Stimulated activated CD4-positive, alpha-beta T cell treated with anti-CD3 and anti-CD28 coated beads, Interleukin-1b, Interleukin-23, amount 100 ng/mL, for 1 hour (primary cell): ENCODE measurements at places on chromosomes 11 and 22.

DNA sequence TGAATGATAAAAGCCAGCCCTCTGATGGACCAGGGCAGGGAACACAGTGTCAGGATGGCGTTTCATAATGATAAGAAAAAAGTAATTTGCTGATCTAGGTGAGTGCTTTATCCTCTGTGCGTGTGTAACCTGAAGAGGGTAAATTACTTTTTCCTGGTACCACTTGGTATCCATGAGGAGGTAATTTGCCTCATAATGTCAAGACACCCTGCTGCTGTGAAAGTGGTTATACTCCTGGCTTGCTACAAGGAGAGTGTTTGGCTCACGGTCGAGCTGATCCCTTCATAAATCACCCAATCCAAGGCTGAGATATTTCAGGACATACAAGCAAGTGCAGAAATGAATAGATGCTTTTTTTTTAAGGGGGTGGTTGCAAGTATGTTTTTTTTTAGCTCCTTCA is 207.2 kb upstream of the PGR start:
- DNase-seq: no peak

- DNase-seq: no peak
Measured at GRCh38 chr11:65524014-65524740, 706 bp upstream of the SCYL1 start.

DNA sequence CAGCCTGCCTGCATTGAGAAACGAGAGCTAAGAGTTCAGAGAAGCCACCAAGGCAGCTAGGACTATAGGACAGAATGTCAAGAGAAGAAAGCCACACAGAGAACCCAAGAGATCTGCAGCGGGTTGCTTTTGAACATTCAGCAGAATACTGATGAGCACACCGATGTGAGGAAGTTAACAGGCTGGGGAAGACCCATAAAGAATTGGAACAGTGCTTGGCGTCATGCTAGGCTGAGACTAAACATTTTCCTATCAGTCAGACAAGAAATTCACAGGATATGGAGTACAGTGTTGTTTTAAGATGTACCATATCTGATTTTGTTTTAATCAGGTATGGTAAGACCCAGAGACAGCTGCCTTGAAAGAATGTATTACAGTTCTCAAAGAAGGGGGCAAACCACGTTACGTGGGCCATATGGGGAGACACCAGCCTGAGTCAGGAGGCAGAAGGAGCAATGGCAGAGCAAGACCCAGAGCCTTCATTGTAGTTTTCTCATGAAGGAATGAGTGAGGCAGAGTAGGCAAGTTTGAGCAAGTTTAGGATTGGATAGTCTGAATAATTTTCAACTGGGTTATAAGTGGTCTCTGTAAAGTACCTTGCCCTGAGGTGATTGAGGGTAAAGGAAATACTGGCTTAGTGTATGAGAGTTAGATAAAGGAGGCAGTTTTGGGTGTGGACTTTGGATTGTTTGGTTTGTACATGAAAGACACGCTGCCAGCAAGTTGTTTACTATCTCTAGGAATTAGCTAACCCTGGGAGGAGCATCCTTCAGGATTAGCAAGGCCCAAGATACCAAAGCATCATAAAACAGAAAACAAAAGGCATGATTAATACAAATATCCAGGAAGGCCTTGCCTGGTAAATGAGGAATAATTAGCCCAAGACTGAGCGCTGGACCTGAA is 14.3 kb downstream of the LRRC75B start:
- no peak for DNase-seq

DNA sequence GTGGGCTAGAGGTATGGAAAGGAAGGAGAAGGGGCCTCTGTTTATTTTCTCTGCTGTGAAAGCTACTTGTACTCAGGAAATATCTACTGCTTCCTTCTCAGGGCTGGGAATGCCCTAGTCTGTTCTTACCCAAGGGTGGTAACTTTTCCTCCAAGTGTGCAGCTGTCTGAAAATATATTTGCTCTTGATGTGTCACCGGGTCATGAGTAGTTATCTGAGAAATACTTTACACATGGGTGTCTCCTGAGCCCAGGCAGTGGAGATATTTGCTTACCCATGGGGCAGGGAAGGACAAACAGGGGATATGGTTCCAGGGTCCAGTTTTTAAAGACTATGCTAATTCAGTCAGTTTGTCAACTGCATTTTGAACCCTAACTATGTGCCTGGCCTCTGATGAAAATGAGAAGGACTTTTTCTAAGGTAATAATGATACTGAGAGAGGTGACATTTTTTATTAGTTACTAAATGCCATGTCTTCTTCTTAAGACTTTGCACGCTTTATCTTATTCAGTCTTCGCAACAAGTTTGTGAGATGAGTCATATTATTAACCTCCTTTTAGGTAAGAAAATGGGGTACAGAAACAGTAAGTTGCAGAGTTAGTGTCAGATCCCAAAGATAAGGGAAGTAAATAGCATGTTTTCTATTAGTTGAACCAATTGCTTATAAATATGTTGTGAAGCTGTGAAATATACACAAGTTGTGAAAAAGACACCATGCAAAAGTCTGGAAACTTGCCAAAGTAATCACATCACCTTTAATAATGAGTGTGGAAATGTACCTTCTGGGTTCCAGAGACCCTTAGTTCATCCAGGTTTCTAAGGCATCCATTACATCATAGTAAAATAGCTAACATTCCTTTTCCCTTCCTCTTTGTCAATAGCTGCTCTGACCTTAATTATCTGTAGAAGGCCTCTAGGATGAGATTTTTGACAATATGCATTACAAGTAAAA is 22.9 kb downstream of the SYTL2 start:
- DNase-seq: no peak

- peak; percentile 74 for DNase-seq
Measured at GRCh38 chr22:41940832-41941765, 5.9 kb downstream of the CENPM start.

DNA sequence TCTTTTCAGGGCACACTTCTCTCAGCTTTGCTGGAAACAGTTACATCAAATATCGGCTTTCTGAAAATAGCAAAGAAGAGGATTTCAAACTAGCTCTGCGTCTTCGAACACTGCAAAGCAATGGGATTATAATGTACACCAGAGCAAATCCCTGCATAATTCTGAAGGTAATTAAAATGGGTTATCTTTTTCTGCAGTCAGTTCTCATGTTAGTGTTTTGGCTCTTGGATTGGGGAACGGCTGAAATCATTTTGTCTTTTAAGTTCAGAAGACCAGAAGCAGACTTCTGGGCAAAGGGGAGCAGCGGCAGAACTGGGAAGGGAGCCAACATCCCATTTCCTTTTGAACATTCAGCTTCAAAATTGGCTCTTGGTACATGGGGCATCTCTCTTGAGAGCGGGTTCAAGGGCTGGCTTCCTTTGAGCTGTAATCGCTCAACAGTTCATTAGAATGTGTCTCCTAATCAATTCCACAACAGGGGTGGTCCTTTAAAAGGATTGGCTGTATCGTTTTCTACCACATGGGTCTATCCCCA is 110.2 kb upstream of the MTNR1B start:
- DNase-seq: no peak

DNA sequence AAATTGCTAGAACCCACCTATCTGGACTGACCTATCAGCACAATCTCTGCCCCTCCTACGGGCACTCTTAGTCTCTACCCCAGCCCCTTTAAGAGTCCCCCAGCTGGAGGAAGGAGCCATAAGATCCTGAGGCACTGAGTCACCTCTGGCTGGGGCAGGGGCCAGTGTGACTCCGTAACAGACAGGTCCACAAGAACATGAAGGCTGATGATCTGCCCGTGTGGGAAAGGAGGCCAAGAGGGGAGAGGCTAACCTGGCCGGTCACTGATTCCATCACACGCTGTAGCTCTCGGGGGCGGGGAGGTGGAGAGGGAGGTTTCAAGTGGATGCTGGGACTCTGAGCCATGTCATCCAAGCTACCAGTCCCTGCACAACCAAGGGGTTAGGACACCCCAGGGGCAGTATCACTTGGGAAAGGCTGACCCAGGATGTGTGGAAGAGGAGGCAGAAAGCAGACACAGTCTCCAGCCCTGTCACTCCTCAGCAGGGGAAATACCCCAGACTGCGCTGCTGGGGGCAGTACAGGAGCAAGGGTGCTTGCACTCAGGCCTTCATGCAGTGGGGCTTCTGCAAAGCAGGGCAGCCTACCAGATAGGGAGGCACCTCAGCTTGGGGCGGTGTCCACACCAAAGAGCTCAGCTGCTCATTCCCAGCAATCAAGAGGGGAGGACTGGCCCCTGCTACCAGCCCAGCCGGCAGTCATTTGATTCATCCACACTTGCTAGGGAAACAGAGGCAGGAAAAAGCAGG is 22.3 kb downstream of the ARHGAP1 start:
- DNase-seq: no peak

DNA sequence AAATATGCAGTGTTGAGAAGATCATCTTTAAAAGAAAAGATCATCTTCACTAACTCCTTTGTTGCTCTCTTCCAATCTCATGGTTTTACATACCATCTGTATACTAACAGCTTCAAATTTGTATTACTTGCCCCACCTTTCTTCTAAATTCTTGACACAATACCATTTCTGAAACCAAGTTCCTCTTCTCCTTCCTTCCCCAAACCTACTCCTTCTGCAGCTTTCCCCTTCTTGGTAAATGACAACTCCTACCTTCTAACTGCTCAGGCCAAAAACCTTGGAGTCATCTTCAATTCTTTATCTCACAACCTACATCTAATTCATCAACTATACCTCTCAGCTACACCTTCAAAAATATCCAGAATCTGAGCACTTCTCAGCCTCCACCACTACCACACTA is 9.3 kb downstream of the PRCP start:
- no peak for DNase-seq

GRCh38 chr11:2099516-2100349 is 39.5 kb downstream of the IGF2 start:
- no peak for DNase-seq

DNA sequence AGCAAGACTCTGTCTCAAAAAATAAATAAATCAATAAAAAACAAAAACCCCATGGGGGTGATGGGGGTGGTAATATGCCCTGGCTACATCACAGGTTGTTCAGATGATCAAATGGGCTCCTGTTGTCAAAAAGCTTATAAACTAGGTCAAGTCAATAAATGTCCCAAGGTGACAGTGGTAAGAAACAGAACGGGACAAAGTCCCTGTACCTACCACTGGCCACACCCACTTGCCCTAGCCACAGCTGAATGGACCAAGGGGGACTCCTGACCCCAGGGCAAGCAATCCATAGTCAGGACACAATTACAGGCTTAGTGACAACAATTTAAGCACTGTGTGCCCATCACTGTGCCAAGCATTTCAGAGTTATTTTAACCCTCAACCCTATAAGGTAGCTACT is 6.0 kb downstream of the NAGA start:
- no peak for DNase-seq

GRCh38 chr22:21104126-21104691 is 58.5 kb downstream of the LRRC74B start:
- DNase-seq: no peak

DNA sequence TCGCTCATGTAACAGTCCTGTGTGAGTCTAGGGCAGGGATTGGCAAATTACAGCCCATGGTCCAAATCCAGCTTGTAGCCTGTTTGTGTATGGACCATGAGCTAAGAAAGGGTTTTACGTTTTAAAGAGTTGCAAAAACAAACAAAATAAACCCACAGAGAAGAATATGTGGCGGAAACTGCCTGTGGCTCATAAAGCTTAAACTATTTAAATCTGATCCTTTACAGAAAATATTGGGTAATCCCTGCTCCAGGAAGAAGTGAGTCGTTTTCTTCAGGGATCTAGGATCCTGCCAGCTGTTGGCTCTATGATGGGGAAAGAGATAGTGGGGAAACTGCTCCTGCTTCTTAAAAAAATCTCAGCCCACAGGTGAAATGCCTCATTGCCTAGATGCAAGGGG is 3.4 kb upstream of the OR6Q1 start:
- no peak for DNase-seq

DNA sequence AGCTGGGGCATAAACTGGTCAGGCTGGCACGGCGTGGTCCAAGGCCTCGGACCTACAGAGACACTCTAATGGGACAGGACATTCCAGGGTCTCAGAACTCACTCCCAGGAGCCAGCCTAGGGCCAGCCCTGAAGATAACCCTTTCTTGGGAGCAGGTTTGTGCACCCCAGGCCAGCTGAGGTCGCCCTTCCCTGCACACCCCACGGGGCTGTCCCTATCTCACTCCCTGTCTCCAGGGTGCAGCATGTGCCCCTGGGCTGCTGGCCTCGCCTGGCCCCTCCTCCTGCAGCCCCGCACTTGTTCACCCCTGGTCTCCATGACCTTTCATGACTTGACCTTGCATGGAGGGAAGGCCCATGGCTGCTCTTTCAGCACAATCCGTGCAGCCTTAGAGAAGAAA is 1321.8 kb downstream of the BRD1 start:
- DNase-seq: no peak

- DNase-seq: no peak
Measured at GRCh38 chr11:17574141-17575091, 27.4 kb downstream of the OTOG start.

DNA sequence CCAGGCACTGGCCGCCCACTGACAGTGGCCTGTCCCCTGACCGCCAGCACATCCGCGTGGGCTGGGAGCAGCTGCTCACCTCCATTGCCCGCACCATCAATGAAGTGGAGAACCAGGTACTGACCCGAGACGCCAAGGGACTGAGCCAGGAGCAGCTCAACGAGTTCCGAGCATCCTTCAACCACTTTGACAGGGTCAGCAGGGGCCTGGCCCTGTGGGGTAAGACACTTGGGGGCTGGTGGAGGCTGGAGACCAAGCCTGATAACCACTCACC is 6.5 kb downstream of the CTSF start:
- DNase-seq: no peak

GRCh38 chr11:11415901-11416300 is 62.9 kb upstream of the CSNK2A3 start:
- DNase-seq: no peak

DNA sequence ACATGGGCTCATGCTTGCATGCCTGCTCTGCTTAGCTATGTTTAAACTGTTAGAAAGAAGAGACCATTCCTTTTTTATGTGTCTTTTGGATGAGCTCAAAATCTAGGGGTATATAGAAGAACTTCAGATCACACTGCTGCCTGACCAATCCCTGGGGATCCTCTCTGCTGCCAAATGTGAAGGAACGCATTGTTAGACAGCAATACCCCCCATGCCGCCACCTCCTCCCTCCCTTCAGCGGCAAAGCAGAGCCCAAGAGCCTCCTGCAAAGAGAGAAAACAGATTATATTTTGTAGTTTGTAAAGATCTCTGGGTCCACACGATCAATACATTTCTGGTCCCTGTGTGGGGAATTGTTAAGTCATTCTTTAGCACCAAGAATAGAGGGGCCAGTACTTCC is 677.6 kb downstream of the NTM start:
- DNase-seq: no peak

- no peak for DNase-seq
Measured at GRCh38 chr11:23359297-23359696, 499.0 kb upstream of the CCDC179 start.

- DNase-seq: no peak
Measured at GRCh38 chr11:118909619-118910308, 16.0 kb downstream of the BCL9L start.

GRCh38 chr11:88337181-88337986 is at the start of gene CTSC:
TSS of gene CTSC (minus strand) at chr11:88337736. CDS start at chr11:88337672, 64 bp downstream.
- DNase-seq: peak; percentile 73

DNA sequence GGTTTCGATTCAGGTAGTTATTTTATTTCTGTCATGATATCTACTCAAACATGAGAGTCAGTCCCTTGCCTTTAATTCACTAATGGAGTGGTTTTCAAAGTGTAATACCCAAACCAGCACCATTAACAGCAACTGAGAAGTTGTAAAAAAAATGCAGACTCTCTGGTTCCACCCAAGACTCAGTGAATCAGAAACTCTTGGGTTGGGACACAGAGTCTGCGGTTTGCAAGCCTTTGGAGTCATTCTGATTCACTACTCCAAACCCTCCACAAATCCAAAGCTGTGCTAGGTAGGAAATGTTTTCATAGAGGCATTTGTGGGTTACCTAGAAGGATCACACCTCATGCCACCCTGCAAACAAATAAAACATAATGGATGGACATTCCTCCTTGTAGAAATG is 340.1 kb downstream of the NTM start:
- DNase-seq: no peak

- DNase-seq: no peak
Measured at GRCh38 chr22:29606320-29606719, 2.9 kb downstream of the NF2 start.
